ENCODE measurements at places on chromosomes 4 and X.

- no peak for DNase-seq
Observed at GRCh38 chr4:152278505-152279233, 257.2 kb downstream of the FBXW7 start.

DNA sequence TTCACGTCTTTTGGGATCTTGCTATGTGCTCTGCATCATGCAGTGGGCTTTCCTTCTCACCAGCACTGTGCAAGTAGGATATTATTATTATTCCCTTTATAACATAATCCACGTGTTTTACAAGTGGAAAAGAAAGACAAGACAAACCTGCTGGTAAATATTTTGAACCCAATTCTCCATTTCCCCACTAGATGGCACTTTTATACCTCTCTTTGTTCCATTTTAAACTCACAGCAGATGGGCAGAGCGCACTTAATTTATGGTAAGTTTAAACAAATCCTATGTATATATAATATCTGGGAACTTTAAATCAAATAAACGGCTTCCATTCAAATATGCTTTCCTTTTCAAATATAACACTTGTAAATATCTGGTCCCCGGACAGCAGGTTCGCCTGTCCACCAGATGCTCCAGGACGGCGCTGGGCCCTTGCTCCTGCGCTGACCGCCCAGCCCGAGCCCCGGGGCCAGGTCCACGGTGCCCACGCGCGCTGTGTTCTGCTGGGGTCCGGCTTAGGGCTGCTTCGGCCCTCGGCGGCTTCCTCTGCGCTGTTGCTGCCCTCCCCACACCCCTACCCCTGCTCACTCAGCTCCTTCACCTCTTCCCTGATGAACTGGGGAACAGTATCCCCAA, 31.1 kb downstream of the F11 start:
- no peak for DNase-seq

DNA sequence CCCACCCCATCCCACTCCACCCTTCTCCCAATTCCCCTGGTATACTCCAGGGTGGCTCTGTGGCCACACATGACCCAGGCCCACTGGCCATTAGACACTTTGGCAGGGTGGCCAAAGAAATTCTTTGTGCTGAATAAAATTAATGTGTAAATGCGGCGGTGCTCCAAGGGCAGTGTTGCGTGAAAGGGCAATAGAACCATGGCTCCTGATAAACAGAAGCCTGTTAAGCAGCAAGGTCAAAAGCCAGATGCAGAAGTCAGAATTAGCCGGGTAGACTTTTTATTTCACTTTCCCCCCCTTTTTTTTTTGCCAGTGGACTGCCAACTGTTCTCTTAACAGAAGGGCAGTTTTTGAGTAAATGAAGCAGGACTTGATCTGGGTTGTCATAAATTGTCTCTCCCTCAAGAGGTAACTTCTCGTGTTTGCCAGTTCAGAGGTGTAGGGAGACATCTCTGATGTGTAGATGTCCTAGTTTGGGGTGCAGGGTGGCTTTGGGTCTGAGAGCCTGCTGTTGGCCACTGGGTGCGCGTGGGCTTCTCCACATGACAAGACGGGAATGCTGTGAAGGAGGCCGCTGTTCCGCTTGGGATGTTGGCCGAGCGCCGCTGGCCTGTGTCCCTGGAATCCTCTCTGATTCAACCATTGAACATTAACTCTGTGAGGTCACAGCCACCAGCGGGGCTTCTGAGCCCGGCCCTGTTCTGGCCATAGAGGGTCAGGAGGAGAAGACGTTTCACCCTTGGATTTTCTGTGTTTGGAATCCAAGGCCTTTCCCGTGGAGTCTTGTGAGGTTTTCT, 139.5 kb downstream of the TBL1X start:
- peak; percentile 22 for DNase-seq

DNA sequence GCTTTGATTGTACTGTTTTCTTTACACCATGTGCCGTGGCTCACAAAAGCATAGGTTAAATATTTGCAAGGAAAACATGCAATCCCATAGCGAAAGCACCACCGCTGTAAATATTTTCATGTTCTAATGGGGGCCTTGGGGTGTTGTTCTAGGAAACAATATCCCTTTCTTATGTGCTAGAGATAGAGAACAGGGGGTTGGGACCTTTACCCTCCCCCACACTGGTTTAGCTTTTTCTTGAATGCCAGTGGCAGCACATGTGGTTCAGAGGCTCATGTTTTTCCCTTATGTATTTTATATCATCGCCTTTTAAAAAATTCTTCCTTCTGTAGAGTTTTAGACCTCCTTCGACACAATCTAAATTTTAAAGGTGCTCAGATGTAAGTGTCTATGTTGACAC, 422.6 kb upstream of the TENM3 start:
- DNase-seq = no peak

- DNase-seq = no peak
Observed at GRCh38 chrX:126141014-126141413, 25.1 kb downstream of the DCAF12L2 start.

DNA sequence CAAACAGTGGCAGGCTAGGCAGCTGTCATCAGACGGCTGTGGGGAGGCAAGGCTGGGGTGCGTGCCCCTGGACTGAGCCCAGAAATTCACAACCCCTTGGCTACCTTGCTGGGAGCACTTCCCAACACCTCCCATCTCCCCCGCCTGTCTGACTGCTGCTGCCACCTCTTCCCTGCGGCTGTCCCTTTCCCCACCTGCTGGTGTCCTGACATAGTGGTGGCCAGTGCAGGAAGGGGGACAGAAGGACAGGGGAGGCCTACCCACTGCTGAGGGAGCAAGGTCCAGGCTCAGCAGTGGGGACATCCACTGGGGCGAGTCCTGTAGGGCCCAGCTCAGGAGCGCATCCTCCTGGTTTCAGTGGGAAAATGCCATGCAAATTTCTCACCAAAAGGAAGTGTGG, 3.4 kb downstream of the ABCD1 start:
- no peak for DNase-seq
